ENCODE measurements at places on chromosomes 5 and 9. TPM values are rescaled to one million over a fixed set of nuclear protein-coding genes. Genes with fewer than 3 reads are reported as not detected.

GRCh38 chr5:9365512-9365911 is 180.4 kb downstream of the SEMA5A start:
- H3K36me3 ChIP-seq: no peaks in the 10 kb centered on the region
- no peak overlapping the region for H3K4me3 ChIP-seq
- H3K27ac ChIP-seq: no peak overlapping the region
- H3K27me3 ChIP-seq: no peaks in the 10 kb centered on the region
- DNase-seq: no peak
- no peaks in the 10 kb centered on the region for H3K4me1 ChIP-seq

GRCh38 chr9:138073408-138073807 is 195.8 kb downstream of the CACNA1B start:
- no peak overlapping the region for H3K27ac ChIP-seq
- H3K4me1 ChIP-seq: no peaks in the 10 kb centered on the region
- no peaks in the 10 kb centered on the region for H3K36me3 ChIP-seq
- no peaks in the 10 kb centered on the region for H3K27me3 ChIP-seq
- H3K4me3 ChIP-seq: no peak overlapping the region

- H3K4me3 ChIP-seq: no peak overlapping the region
- no peaks in the 10 kb centered on the region for H3K4me1 ChIP-seq
- H3K27me3 ChIP-seq: no peaks in the 10 kb centered on the region
- DNase-seq: no peak
- H3K36me3 ChIP-seq: no peaks in the 10 kb centered on the region
Observed at GRCh38 chr9:16293610-16294009, 576.9 kb downstream of the BNC2 start.

DNA sequence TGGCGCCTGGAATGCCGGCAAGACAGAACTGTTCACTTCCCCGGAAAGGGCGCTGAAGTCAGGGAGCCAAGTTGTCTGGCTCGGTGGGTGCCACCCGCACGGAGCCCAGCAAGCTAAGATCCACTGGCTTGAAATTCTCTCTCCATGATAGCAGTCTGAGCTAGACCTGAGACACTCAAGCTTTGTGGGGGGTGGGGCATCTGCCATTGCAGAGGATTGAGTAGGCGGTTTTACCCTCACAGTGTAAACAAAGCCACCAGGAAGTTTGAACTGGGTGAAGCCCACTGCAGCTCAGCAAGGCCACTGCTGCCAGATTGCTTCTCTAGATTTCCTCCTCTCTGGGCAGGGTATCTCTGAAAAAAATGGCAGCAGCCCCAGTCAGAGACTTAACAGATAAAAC is 277.4 kb downstream of the SLCO4C1 start:
- no peak overlapping the region for H3K27ac ChIP-seq
- no peaks in the 10 kb centered on the region for H3K36me3 ChIP-seq
- H3K4me3 ChIP-seq: no peak overlapping the region
- H3K27me3 ChIP-seq: no peaks in the 10 kb centered on the region
- no peak for DNase-seq

DNA sequence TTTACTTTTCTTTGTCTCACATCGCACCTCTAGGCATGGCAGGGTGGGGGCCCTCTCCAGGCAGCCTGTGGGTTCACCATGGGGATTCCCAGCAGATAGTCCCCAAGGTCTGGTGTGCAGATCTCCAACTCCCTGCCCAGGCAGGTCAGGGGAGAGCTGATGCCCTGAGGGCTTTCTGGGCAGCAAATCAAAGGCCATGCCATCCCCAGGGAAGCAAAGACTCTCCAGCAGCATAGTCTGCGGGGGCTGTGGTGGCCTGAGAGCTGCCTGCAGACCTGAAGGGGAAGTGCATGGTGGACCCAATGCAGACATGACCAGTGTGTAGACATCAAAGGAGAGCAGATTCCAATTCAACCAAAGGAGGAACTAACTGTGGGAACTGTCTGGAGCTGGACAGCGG is 7.7 kb downstream of the NEURL1B start:
- peaks cover 84% of the 10 kb centered on the region for H3K4me1 ChIP-seq
- H3K36me3 ChIP-seq: no peaks in the 10 kb centered on the region
- DNase-seq: no peak
- no peaks in the 10 kb centered on the region for H3K27me3 ChIP-seq
- H3K27ac ChIP-seq: no peak overlapping the region

DNA sequence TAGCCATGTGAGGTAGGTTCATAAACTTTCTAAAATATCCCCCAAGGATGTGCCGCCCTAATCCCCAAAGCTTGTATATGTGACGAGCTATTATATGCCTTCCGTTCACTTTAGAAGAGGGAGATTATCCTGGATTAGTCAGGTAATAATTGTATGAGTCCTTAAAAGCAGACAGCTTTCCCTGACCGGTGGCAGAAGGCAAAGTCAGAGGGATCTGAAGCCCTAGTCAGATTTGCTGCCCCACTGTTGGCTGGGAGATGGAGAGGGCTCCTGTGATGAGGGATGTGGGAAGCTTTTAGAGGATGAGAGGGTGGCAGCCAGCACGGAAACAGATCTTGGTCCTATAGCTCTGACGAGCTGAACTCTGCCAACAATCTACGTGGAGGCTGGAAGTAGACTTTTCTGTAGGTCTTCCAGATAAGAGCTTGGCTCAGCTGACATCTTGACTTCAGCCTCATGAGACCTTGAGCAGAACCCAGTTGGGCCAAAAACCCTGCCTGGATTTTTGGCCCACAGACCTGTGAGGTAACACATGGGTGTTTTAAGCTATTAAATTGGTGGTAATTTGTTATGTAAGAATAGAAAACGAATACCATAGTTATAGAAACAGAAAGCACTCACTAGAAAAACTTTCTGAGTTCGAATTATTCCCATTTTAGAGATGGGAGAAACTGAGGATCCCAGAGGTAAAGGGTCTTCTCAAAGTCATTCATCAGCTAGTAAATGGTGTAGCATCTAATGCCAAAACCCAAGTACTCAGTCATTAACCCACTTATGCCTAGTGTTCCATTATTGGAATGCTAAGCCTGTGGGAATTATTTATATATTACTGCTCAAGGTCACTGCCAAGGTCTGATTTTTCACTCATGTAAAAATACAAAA is 48.9 kb downstream of the SH3PXD2B start:
- peak overlapping the region; percentile 96 for H3K27ac ChIP-seq
- no peaks in the 10 kb centered on the region for H3K4me1 ChIP-seq
- H3K27me3 ChIP-seq: no peaks in the 10 kb centered on the region
- H3K36me3 ChIP-seq: no peaks in the 10 kb centered on the region

- peaks cover 14% of the 10 kb centered on the region for H3K36me3 ChIP-seq
- no peaks in the 10 kb centered on the region for H3K27me3 ChIP-seq
- H3K27ac ChIP-seq: peak overlapping the region; percentile 86
- peak overlapping the region; percentile 65 for H3K4me3 ChIP-seq
Observed at GRCh38 chr5:179795863-179796833, 2.4 kb downstream of the LTC4S start.

DNA sequence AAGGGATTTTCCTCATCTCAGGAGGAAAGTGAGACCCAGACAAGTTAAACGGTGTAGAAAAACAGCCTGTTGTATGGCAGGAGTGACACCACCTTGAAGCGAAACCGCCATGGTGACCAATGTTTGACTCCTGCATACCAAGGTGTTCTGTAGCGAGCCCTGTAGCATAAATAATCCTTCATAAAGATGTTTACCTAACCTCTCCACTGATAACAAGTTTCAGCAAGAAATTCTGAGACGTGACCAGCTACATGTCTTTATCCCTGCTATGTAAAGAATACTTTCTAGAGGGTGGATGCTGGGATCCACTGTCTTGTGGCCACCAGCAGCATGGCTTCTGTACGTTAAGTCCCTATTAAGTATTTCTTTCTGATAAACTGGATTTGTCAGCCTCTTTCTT is 148.1 kb downstream of the MPDZ start:
- no peaks in the 10 kb centered on the region for H3K27me3 ChIP-seq
- H3K4me3 ChIP-seq: no peak overlapping the region
- no peaks in the 10 kb centered on the region for H3K36me3 ChIP-seq

GRCh38 chr5:126301056-126301455 is 122.2 kb upstream of the GRAMD2B start:
- DNase-seq: no peak
- no peaks in the 10 kb centered on the region for H3K27me3 ChIP-seq
- no peak overlapping the region for H3K27ac ChIP-seq
- no peak overlapping the region for H3K4me3 ChIP-seq
- H3K36me3 ChIP-seq: no peaks in the 10 kb centered on the region

DNA sequence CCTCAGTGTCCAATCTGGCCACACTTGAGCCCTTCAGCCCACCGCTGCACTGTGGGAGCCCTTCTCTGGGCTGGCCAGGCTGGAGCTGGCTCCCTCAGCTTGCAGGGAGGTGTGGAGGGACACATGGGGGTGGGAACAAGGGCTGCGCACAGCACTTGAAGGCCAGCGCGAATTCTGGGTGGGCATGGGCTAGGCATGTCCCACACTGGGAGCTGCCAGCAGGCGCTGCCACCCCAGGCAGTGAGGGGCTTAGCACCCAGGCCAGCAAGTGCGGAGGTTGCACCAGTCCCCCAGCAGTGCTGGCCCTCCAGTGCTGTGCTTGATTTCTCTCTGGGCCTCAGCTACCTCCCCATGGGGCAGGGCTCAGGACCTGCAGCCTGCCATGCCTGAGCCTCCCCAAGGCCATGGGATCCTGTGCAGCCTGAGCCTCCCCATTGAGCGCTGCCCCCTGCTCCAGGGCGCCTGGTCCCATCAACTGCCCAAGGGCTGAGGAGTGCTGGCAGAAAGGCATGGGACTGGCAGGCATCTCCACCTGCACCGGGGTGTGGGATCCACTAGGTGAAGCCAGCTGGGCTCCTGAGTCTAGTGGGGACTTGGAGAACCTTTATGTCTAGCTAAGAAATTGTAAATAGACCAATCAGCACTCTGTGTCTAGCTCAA is 148.2 kb downstream of the EMB start:
- no peaks in the 10 kb centered on the region for H3K27me3 ChIP-seq
- no peak for DNase-seq

- no peak overlapping the region for H3K27ac ChIP-seq
- no peaks in the 10 kb centered on the region for H3K36me3 ChIP-seq
- no peaks in the 10 kb centered on the region for H3K27me3 ChIP-seq
- DNase-seq: no peak
- H3K4me1 ChIP-seq: no peaks in the 10 kb centered on the region
- H3K4me3 ChIP-seq: no peak overlapping the region
Observed at GRCh38 chr5:165015547-165015946, 1510.1 kb downstream of the MAT2B start.

DNA sequence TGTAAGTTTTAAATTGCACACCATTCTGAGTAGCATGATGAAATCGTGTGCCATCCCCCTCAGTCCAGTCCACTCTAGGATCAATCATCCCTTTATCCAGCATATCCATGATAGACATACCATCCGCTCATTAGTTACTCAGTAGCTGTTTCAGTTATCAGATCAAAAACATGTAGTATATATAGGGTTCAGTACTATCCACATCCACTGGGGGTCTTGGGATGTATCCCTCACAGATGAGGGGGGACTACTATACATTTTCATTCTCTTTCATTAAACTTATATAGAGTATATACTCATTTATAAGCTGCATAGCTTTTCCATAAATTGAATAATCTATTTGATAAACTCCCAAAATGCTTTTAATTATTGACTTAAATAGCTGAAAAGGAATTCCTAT is 67.6 kb downstream of the MEIKIN start:
- H3K4me3 ChIP-seq: no peak overlapping the region
- H3K27me3 ChIP-seq: no peaks in the 10 kb centered on the region
- H3K27ac ChIP-seq: no peak overlapping the region
- no peak for DNase-seq

DNA sequence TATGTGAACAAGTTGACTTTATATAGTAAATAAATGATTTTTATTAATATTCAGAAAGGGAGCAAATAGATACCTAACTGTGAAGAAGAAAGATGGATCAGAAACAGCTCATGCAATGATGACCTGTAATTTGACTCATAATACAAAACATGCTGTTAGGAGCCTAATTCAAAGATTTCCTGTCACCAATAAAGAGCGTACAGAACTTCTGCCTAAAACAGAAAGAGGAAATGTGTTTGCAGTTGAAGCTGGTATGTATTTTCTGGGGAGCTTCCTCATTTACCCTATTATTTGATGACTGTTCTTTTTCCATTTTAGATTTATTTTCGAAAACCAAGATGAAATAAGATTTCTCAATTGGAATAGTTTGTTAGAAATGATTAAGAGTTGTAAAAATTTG is 11.4 kb downstream of the YTHDC2 start:
- DNase-seq: no peak
- peak overlapping the region; percentile 13 for H3K27ac ChIP-seq
- H3K4me1 ChIP-seq: peaks cover 11% of the 10 kb centered on the region
- H3K36me3 ChIP-seq: no peaks in the 10 kb centered on the region
- H3K27me3 ChIP-seq: no peaks in the 10 kb centered on the region
- H3K4me3 ChIP-seq: no peak overlapping the region

GRCh38 chr9:104961701-104962359 is 33.9 kb upstream of the ABCA1 start:
- no peaks in the 10 kb centered on the region for H3K36me3 ChIP-seq
- H3K4me1 ChIP-seq: no peaks in the 10 kb centered on the region
- no peak overlapping the region for H3K4me3 ChIP-seq
- no peak overlapping the region for H3K27ac ChIP-seq
- no peaks in the 10 kb centered on the region for H3K27me3 ChIP-seq

DNA sequence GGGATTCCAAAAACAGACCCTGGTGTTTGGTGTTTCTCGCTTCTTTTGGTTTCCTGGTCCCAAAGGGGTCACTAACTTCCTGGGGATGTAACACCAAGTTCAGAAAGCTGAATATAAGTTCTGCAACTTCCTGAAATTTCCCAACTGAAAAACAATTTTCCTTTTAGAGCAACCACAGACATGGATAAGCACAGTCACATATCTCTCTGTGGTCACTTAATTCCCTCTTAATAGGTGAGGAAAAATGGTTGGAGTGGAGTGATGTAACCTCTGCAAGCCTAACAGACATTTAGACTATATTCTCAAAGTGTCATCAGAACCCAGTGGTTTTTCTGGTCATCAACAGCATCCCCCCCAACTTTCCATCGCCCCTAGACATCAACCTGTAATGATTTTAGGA is 135.3 kb downstream of the PRELID2 start:
- no peak for DNase-seq
- H3K36me3 ChIP-seq: no peaks in the 10 kb centered on the region
- no peak overlapping the region for H3K27ac ChIP-seq
- no peaks in the 10 kb centered on the region for H3K27me3 ChIP-seq

DNA sequence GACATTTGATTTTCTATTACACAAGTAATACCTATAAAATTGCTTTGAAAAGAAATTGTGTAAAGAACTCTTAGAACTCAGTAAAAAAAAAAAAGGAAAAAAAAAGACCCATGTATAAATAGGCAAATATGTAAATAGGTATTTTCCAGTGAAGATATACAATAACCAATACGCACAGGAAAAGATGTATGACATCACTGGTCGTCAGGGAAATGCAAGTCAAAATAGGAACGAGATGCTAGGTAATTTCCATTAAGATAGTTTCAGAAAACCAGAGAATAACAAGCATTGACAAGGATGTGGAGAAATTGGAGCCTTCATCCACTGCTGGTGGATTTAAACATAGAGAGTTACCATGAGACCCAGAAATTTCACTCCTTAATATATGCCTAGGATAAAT is 708.8 kb downstream of the MTRR start:
- H3K36me3 ChIP-seq: no peaks in the 10 kb centered on the region
- H3K27me3 ChIP-seq: no peaks in the 10 kb centered on the region
- H3K27ac ChIP-seq: no peak overlapping the region
- DNase-seq: no peak

Gene PCDHGC5
- total RNA-seq: 4.0 TPM

Gene TAS2R1
- not detected for total RNA-seq

Gene CSF1R
- 53.7 TPM for total RNA-seq

Gene SLCO6A1
- total RNA-seq: not detected

Gene SLC25A2
- 4.8 TPM for total RNA-seq

Gene GNA14
- total RNA-seq: 7.1 TPM

All from tibial nerve (tissue), 4 donors.